Stimulated activated CD8-positive, alpha-beta memory T cell treated with anti-CD3 and anti-CD28 coated beads, Interleukin-15, amount 100 ng/mL, for 4 hours (primary cell): ENCODE measurements at places on chromosomes 3 and 15.

DNA sequence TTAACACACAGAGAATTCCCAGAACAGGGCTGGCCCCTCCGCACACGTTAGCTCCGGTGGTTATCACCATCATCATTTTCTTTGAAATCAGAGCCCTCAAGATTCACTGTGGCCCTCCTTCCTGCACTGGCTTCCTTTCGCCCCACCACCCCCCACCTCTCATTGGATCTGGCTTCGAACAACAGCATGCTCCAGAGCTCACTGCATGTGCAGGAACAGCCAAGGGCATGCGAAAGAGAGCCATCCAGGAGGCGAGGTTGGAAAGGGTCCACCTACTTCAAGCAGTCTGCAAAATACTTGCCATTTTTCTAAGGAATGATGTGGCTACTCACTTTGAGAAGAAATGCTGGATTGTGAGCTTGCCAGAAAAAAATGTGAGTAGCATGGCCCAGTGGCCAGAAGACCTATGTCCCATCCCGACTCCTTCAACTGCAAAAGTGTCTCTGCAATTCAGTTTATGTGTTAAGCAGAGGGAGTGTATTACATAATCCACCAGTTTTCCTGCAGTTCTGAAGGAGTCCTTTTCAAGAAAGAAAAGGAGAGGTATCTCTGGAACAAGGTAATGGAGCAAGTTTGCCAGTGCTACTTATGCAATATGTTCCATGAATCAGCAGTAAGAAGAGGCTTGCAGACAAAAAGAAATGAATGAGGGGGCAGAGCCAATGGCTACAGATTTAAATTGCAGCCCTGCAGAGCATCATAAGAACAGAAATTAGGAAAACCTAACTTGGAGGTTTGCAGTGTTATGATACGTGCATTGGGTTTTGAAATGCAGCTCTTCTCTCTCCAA lies 92.8 kb downstream of the OCA2 start:
- no peak for DNase-seq

- DNase-seq = no peak
These were observed 11.1 kb upstream of the RTP2 start for GRCh38 chr3:187713504-187713903.

DNA sequence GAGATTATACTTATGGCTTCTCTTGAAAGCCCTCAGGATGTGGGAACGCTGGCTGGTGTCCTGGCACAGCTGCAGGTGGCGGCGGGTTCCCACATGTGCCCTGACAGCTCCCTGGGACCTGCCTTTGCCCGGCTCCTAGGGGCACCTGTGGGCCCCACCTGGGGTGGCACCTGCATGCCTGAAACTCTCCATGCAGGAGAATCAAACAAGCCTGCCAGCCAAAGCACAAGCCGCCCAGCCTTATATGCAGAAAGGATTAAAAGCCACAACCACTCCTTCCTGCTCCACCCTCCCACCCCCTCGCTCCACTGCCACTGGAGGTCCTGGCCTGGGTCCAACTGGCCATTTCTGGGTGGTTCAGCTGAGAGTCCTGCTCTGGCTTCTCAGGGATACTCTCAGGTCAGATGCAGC lies 18.1 kb downstream of the TRPM1 start:
- DNase-seq = no peak

DNA sequence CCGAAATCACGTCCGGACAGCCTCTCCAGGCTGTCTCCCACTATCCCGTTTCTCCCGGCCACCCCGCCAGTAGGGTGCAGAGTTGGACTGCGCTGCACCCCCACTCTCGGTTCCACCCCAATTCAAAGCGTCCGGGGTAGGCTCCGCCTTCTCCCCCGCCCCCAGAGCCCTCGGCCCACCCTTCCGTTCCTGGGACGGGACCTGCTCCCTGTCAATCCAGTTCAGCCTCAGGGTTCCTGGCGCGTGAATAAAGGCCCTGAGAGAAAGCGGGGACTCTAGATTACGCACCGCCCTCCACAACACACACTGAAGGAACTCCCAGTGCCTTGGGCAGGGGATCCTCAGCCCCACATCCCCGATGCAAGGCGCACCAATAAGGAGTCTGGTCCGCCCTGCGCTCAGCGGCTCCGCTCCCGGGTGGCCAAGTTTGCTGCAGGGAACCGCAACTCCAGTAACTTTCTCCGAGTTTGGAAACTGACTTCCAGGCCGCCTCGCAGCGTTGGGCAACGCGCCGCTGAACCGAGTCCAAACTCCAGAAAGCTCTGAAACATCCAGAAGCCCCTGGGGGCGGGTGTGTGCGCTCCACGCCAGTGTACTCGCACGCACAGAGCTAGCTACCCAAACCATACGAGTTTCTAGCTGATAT lies 1.9 kb downstream of the ADAMTS9 start:
- no peak for DNase-seq

DNA sequence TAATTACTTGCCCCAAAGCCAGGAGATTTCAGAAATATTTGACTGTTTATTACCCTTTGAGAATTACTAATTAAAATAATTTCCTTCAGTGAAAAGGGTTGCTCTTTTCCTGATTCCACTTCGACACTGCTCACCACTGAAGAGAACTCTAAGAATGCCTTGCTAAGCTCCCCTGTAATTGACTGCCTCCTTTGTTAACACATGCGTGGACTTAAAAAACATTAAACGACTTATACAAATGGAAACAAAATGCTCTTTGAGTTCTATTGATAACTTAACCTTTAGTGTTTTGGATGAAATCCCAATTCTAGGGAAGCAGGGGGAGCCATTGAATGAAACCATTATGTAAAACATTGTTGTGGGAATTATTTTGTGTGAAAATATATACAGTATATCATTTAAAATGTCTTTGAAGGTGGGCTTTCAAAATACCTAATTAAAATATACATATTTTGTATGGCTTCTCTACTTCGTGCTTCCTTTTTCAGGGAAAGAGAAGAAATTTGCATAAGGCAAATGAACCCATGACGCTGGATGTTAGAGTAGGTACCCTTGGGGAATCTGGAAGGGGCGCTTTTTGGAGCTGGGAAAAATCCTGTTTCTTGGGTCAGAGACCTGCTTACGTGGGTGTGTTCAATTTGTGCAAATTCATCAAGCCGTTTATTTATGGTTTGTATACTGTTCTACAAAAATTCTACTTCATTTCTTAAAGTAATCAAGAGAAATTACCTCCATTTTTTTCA lies 64.2 kb downstream of the WWTR1 start:
- DNase-seq = no peak

GRCh38 chr3:69504232-69504631 lies 118.3 kb upstream of the FRMD4B start:
- DNase-seq = no peak

DNA sequence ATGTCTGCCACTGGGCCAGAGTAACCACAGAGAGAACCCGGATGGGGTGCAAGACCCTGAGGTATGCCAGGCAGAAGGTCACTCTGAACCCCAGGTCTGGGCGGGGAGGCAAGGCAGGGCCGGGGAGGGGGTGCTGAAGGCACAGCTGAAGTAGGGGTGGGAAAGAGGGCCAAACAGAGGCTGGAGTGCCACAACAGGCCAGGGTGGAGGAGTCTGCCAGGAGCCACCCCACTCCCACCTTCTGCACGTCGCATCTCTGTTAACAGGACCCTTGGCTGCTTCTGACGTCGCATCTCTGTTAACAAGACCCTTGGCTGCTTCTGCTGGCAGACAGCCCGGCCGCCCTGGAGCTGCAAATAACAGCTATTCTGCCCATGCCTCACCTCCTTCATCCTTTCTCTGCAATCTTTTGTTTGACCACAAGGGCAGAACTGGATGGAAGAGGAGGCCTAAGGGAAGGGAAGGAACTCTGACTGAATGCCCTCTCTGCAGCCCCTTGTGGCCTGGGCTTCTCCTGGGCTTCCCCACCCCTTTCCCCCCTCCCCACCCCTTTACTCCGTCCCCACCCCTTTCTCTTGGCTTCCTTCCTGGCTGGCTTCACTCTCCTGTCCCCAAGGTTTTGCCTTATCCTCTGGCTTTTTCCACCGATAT lies 20.6 kb upstream of the FBLN2 start:
- no peak for DNase-seq

DNA sequence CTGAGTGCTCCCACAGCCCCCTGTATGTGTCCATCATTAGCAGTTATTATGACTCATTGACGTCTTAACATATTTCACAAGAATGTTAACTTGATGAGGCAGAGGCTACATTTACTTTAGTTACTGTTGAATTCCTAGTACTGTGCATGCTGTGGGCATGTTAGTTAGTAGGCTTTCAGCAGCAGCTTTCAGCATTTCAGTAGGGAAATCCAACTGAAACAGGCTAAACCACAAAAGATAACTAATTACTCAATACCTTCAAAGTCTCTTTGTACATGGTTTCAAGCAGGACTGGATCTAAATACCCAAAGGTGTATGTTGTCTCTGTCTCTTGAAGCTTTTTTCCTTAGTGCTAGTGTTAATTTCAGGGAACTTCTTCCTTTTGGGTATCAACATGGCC lies 229.9 kb upstream of the SUCLG2 start:
- DNase-seq = no peak

DNA sequence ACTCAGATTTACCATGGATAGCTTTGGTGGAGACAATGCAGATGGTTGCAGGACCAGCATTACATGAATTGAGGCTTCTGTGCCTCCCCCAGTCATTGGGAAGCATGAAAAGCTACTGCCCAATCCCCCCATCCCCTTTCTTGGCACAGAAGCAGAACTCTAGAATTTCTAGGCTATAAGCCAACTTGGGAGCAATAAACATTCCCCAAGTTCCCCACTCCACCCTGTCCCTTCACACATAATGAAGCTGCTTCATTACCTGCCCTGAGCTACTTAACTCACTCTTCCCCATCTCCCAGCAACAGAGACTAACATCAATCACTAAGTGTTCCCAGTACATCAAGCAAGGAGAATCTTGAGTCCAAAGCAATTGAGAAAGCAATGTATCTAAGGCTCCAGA lies 164.5 kb downstream of the RORA start:
- no peak for DNase-seq

DNA sequence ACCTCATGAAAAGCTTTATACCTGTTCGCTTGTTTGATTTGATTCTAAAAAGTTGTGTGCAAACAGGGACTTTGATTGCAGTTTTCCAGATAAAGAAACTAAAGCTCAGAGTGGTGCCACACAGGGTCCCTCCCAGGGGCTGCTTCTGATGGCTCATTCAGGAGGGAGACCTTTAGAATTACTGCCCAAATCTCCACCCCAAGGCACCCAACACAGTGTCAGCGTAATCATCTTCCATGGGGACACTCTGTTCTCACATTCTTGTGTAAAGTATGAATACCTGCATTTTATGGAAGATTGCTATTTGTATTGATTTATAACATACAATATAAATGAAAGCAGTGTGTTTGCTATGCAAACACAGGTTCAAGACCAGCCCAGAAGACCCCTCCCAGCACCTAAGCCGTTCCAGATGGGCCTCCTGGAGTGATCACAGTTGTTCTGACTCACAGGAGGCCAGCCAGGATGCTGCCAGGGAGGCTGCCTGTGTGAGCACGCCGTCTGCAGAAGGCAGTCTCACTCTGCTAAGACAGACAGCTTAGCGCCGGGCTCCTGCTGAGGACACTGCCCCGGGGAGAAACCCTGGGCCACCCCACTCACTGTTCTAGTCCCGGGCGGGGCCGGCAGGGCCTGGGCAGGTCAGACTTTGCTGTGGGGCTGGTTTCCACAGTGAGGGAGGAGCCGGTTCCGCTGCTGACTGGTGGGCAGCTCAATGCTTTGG lies 185.6 kb downstream of the FAM43A start:
- DNase-seq = no peak

DNA sequence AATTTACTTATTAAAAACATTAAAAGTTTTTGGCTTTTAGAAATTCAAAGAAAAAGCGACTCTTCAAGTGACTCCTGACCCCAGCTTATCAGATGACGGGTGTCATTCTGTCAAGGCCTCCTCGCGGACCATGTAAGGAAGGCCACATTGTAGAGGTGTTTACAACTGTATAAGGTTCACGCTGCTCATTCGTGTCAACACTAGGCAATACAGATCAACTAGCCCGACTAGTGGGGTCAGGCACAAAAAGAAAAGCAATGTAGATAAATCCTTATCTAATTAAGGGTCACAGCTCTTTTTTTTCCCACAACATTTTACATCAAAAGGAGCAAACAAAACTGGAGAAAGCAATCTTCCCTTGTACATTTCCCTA lies 207.5 kb upstream of the NR2F2 start:
- no peak for DNase-seq

GRCh38 chr3:43152649-43153048 lies 46.8 kb upstream of the POMGNT2 start:
- no peak for DNase-seq

DNA sequence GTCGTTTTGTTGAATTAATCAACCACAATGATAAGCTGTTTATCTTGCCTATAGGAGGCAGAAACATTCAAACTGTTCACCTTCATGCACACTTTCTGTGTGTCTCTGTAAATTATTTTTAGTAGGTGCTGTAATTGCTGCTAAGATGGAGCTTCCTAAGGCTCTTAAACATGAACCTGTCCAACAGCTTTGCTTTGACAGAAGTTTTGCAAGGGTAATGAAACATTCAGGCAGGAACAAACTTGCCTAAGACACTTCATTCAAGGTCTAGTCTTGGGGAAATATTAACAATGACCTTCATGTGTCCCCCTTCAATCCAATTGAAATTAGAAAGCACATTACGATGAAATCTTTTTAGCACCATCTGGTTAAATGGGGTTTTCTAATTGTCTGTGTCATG lies 156.1 kb downstream of the DIPK2A start:
- no peak for DNase-seq

DNA sequence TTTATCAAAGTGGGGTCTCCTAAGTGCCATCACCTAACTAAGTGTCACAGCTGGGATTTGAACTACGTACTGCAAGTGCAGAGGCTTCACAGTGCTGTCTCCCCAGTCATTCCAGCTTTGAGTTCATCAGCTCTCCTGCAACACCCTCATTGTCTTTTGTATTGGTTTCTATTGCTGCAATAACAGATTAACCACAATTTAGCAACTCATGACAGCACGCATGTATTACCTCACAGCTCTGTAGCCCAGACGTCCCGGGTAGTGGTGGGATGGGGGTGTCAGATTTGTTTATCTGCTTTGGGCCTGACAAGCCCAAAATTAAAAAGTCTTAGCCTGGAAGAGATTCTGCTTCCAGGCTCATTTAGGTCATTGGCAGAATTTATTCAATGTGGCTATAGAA lies 220.5 kb upstream of the LRRN1 start:
- no peak for DNase-seq

DNA sequence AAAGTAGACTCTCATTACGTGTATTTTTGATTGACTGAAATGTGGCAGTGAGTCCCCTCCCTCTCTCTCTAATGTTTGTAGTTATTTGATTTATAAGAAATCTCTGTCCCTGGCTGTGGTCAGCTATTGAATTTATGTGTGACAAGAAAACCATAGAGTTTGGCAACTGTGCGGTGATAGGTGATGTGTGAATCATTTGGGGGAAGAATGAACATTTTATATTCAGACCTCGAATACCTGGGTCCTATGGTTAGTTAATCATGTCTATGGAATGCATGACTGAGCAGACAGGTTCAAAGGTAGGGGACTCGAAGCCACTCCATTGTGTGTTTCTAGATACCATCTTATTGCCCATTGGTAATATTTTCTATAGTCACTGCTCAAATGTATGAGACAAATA lies 712.1 kb downstream of the MECOM start:
- DNase-seq = no peak
